ENCODE measurements at places on chromosomes 2 and 18.

GRCh38 chr2:191355170-191355758 lies 110.1 kb downstream of the MYO1B start:
- DNase-seq: no peak

- no peak for DNase-seq
Measured at GRCh38 chr2:8525236-8525581, 156.6 kb upstream of the ID2 start.

- no peak for DNase-seq
Measured at GRCh38 chr2:42742740-42743658, 20.9 kb downstream of the OXER1 start.

GRCh38 chr2:44941551-44942234 lies at the start of gene SIX3:
TSS of gene SIX3 (plus strand) at chr2:44941702. CDS start at chr2:44942105, 403 bp downstream.
- no peak for DNase-seq

- no peak for DNase-seq
Measured at GRCh38 chr2:47083886-47084687, 71.0 kb downstream of the STPG4 start.

- no peak for DNase-seq
Measured at GRCh38 chr18:55844382-55844781, 256.4 kb upstream of the TCF4 start.

DNA sequence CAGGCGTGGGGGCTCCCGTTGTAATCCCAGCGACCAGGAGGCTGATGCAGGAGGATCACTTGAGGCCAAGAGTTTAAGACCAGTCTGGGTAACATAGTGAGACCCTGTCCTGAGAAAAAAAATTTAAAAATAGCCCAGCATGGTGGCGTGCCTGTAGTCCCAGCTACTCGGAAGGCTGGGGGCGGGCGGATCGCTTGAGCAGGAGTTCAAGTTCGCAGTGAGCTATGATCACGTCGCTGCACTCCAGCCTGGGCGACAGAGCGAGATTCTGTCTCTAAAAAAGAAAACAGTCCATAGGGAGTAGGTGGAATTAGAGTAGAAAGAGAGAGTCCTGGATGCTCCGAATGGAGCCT lies 325 bp upstream of the TTLL4 start:
- DNase-seq: no peak

DNA sequence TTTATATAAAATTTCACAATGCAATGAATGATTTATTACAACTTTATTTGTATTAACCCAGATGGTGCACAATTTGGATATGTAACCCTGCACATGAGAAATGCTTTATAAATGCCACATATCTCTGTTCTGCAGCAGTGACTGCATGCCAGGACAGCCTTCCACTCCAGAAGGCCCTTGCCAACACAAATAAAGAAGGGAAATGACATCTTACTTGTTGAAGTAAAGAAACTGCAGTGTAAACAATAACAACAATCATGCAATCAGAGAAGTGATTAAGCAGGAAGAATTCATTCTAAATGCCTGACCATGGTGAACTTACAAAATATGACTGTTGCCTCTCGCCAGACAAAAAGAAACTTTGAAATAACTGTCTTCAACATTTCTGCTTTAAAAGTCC lies 129.9 kb upstream of the CHST9 start:
- no peak for DNase-seq
